ENCODE measurements at places on chromosomes 12 and 14.

- no peak for DNase-seq
These were observed 139.5 kb downstream of the SLC38A6 start for GRCh38 chr14:61120576-61120975.

DNA sequence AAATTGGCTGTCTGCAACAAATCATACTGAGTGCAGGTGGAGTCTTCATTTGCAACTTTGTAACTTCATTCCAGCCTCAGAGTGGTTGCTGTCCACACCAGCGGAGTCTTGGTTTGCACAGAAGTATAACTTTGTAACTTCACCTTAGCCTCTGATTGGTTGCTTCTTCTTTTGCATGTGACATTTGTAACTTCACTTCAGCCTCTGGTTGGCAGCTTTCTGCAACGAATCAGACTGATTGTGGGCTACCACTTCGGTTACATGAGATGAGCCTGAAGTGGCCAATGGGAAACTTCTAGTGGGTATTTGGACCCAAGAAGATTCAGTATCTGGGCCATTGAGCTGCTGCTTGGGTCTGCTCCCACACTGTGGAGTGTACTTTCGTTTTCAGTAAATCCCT, 17.8 kb downstream of the RASSF8 start:
- DNase-seq = no peak

DNA sequence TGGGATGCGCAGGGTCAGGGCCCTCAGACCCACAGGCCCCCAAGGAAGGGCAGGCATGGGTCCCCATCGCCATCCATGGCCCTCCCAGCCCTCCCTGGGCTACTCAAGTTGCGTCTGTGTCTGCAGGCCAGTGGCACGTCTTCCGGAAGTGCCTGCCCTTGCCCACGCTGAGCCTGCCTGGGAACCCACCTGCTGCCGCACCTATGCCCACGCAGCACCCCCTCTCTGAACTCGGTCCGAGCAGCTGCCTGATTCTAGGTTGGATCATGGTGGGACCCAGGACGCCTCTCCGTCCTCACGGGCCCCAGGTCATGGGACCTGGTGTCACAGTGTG, 182.8 kb downstream of the ADGRD1 start:
- no peak for DNase-seq

DNA sequence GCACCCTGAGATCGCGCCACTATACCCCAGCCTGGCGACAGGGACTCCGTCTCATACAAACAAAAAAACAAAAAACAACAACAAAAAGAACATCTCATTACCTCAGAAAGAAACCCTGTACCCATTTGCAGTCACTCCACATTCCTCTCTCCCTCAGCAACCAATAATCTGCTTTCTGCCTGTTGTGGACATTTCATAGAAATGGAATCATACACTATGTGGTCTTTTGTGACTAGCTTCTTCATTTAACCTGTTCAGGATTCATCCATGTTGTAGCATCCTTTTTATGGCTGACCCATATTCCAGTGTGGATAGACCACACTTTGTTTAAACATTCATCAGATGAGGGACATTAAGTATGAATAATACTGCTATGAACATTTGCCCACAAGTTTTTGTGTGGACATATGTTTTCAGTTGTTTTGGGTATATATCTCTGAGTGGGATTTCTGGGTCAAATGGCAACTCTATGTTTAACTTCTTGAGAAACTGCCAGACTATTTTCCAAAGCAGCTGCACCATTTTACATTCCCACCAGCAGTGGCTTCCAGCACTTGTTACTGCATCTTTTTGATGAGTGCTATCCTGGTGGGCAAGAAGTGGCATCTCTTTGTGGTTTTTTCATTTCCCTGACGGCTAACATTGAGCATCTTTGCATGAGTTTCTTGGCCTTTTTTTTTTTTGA, 5.9 kb upstream of the RCOR1 start:
- DNase-seq = no peak

DNA sequence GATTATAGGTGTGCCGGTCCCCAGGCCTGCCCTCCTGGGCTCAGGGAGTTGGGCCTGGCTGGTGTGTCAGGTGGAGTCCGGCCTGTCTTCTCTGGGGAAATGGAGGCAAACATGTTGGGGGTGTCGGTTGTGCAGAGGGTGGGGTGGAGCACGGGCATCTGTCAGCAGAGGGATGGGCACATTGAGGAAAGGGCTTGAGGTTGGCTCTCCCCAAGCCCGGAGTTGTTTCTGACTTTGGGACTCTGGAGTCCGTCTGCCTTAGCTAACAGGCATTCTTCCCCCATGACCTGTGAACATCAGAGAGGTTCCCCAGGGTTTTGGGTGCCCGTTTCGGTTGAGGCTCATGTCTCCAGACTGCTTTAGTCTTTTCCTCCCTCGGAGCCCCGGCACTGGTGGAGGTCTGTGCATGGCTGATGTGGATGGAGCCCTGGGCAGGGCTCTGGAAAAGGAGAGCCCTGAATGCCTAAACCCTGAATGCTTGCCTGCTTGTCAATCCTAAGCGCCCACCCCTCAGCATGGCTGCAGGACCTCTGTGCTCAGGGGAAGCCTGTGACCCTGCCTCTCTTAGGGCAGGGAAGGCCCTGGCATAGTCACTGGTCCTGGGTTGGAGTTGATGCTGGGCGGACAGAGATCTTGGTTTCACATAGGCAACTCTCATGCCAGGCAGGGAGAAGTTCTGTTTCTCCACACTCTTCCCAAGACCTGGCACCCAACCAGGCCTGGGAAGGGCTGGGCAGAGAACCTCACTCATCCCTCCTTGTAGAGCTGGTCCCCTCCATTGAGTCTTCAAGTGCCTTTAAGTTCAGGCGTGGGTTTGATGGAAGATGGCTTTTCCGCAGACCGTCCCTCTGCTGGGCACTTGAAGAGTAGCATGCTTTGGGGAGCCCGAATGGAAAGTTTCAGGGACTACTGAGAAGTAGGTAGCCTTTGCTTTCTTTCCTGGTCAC, 12.9 kb downstream of the NYNRIN start:
- DNase-seq = peak; percentile 25

- no peak for DNase-seq
These were observed 449.6 kb upstream of the CCDC196 start for GRCh38 chr14:66036547-66036946.

GRCh38 chr12:119206348-119207062, 27.8 kb downstream of the HSPB8 start:
- DNase-seq = no peak

DNA sequence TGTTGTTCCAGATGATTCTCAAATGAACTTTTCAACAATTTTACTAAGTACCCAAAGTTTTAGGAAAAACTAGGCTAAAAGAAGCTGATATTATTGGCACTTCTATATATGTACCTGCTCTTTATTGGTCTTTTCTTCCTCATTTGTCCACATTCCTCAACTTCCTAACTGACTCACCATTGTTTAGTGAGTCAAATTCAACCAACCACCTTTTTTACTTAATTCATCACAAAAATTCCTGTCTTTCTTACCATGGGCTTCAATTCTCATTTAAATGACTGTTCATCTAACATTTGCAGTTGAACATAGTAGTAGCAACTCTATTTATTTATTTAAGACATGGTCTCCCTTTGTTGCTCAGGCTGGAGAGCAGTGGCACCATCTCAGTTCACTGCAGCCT, 47.6 kb upstream of the SLC2A13 start:
- DNase-seq = no peak

DNA sequence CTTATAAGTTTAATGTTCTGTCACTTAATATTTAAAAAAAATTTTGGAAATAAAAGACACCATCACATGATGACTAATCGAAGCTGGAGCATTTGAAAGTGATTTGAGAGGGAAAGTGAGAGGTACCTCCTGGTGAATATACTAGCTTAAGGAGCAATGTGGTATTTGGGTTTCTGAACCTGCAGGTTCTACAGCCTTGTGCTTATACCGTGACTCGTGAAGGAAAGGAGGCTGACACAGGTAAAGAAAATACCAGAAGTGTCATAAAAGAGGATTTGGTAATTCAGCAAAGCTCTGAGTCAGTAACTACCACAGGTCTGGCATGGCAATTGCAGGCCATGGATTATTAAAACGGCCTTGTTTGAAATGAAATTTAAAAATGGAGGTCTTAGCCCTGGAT, 151.0 kb downstream of the SLC38A4 start:
- no peak for DNase-seq

DNA sequence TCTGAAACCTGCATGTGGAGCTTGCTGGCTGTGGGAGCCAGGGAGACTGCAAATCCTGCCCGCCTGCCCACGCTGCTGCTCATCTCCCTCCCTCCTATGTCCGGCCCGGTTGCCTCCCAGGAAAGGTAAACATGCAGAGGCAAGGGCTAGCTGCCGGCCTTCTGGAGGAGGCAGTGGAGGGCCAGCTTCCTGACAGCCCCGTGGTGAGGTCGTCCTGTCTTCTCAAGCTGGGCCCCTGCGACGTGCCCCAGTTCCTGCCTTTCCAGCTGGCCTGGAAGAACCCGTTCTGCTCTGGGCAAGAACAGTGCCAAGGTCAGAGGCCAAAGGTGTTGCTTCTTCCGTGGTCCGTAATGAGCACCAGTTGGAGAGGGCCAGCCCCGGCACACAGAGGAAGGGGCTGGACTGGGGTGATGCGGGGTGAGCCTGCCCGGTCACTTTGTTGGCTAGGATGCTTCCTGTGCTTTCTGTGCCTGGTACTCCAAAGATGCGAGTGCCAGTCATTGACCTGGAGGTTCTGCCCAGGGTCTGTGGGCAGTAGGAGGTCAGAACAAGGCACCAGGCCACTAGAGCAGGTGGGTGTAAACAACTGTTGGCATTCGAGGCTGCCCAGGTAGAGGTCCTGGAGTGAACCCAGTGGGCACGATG, 25.3 kb downstream of the TPCN1 start:
- peak; percentile 40 for DNase-seq

GRCh38 chr12:18932211-18932610, 194.3 kb downstream of the CAPZA3 start:
- DNase-seq = no peak

DNA sequence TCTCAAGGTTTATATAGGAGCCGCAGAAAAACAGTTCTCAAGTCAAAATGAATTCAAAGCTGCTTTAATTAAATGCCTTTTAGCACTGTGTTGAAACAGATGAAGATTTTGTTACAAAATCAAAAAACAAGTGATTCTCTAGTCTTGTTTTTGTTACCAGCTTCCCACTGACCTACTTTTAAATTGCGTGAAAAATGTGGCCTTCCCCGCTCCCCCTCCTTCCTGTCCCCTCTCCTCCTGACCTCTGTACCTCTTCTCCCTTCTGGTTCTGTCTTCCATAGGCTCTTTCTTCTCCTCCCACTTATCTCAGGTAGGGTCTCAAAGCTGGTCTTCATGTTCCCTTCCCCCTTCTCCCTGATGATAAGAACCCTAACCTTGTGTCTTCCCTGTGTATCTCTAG, 90.0 kb upstream of the MDM1 start:
- DNase-seq = no peak

- DNase-seq = no peak
These were observed 133.6 kb upstream of the SSTR1 start for GRCh38 chr14:38074081-38074480.

GRCh38 chr14:100655741-100656085, 68.5 kb upstream of the BEGAIN start:
- no peak for DNase-seq

GRCh38 chr12:105352052-105352451, 21.6 kb downstream of the C12orf75 start:
- no peak for DNase-seq

Measured in SHP77 treated with DMSO at 0.1 percent for 48 hours (cell line).